ENCODE measurements at places on chromosomes 1 and 21.

GRCh38 chr1:26405281-26405915 lies 5.2 kb upstream of the LIN28A start:
- DNase-seq = no peak

DNA sequence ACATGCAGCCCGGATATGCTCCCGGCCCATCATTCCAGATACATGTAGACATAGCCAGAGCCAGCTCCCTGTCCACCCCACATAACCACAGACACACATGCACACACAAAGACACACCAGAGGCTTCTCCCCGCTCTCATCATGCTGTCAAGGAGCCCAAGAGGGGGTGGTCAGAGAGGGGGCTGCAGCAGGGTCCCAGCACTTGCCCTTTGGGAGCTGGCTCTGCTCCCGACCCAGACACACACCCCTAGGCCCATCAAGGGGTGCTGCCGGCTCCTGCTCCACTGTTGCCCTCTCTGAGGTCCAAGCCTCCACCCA lies 2.6 kb downstream of the PTAFR start:
- no peak for DNase-seq

DNA sequence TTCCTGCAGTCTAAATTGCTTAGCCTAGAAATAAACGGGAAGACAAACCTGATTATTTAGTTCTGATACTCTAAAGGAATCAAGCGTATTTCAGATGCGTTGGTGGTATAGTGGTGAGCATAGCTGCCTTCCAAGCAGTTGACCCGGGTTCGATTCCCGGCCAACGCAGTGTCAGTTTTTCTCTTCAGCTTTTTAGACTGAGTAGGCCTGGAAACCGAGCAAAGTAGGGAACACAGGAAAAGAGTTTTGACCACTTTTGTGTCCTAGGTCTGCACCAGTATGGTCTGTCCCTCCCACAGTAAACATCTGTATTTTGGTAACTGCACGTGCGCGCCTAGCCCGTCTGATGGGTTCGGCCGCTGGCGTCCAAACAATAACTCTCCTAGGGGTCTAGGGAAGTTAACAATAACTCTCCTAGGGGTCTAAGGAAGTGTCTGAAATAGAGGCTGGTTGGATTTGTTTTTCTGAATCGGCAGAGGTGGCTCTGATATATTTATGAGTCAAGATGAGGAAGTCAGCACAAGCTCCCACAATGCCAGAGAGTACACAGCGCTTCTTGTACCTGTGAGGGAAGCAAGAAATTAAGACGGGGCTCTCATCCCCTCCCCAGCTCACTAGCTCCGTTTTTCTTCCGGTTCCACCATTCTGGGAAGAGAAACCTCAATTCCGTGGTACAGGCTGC lies 15.6 kb upstream of the HJV start:
- peak; percentile 53 for DNase-seq

DNA sequence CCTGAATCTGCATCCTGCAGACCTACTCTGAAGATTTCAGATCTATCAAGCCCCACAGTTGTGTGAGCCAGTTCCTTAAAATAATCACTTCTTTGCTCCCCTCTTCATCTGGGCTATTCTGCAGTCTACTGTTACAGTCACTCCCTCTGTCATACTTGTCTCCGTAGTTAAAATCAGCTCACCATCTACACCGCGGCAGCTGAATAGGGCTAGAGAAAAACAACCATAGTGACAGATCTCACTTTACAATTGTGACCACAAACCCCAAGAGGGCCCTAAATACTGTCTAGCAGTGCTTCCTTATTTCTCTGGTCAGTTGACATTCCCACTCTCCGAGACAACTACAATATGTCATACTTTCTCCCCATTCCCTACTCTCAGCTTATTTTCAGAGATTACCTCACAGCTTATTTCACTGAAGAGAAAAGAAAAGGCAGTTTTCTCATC lies 12.9 kb downstream of the DESI2 start:
- no peak for DNase-seq

GRCh38 chr1:43463479-43463878 lies 9.7 kb upstream of the HYI start:
- no peak for DNase-seq

DNA sequence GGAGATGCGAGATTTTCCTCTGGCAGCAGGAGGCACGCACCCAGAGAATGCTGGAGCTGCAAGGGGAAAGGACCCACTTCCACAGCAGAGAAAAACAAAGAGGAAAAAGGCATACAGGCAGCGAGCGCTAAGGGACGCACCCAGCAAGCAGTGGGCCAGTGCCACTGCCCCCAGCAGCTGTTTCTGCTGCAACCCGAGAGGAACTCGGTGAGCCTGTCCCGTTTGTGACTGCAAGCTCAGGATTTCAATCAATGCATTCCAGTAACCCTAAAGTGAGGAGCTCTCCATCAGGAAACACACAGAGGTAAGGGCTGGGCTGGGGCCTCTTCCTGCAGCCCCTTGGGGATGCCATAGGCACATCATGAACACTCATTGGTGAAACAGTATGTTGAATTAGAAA lies 58.7 kb downstream of the ACP6 start:
- DNase-seq = no peak

DNA sequence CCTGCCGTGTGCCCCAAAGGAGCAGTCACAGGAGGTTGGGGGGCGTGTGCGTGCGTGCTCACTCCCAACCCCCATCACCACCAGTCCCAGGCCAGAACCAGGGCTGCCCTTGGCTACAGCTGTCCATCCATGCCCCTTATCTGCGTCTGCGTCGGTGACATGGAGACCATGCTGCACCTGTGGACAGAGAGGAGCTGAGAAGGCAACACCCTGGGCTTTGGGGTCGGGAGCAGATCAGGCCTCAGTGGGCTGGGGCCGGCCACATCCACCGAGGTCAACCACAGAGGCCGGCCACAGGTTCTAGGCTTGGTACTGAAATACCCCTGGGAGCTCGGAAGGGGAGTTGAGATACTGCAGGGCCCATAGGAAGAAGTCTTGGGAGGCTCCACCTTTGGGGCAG lies 23.5 kb downstream of the COL6A1 start:
- DNase-seq = no peak

- no peak for DNase-seq
Observed at GRCh38 chr1:248890549-248891498, 15.2 kb upstream of the PGBD2 start.

DNA sequence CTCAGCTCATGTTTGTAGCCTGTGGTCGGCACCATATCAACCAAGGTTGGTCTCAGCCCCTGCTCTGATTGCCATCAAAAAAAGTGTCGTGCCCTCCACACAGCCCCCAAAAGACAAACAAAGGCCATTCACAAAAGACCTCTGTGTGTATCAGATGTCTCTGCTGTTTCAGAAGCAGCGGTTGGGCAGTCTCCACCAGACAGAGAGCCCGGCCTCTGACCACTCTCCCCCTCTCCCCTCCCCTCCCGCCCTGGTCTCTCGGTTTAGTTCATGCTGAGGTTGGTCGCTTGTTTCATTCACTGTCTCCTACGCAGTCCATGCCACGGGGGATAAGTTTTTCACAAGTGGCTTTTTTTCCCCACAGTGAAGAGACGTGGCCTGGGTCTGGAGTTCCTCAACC lies 27.1 kb downstream of the ACTA1 start:
- DNase-seq = no peak

DNA sequence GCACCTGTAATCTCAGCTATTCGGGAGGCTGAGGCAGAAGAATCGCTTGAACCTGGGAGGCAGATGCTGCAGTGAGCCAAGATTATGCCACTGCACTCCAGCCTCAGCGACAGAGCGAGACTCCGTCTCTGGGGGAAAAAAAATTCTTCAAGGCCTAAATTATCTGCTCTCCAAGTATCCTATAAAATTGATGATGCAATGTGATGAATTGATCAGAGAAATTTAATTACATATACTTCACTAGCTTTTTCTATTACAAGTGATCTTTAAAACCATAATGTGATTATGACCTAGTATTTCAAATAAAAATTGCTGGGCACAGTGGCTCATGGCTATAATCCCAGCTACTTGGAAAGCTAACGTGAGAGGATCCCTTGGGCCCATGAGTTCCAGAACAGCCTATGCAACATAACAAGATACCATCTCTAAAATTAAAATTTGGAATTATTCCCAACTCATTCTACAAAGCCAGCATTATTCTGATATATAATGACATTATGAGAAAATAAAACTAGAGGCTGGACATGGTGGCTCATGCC lies 43.7 kb downstream of the ARID4B start:
- DNase-seq = no peak
